ENCODE measurements at places on chromosomes 6 and 20. TPM values are rescaled to one million over a fixed set of nuclear protein-coding genes. Genes with fewer than 3 reads are reported as not detected.

DNA sequence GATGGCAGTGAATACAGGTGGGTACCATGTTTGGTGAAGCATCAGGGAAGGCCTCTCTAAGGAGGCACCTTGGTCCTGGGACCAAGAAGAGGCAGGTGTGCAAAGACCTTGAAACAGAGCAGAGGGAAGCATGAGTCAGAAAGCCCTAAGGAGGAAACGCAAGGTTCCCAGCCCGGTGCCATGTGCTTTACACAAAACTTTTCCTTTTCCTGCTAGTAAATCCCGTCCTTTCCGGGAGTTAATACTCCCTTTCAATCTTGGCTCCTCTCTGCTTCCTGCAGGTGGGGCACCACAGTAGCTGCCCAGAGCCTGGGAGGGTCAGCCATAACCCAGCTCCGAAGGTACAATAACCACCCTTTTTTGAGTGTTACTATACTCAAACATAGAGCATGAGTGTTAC lies 19.4 kb upstream of the SLC23A2 start:
- DNase-seq, result no peak

B3GAT2 gene
- polyA plus RNA-seq, result 1.3 TPM

GRCh38 chr6:105445481-105445880 lies 42.6 kb upstream of the PREP start:
- no peak for DNase-seq

DNA sequence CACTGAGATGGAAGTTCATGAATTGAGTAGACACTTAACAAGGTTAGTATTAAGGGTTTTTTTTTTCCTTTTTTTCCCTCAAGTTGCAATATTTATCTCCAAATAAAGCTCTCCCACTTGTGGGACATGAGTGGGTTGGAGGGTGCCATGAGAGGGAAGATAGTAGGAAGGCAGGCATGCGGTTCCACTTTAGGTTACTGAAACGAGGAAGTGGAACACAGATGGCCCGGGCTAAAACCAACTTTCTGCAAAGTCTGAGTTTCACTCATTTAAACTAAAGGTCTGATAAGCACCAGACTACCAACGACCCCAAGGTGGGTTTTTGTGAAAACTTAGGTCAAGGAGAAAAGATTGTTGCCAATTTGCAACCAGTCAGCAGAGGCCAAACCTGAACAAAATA lies 42.2 kb downstream of the TBC1D7 start:
- DNase-seq, result no peak

GRCh38 chr20:33660035-33660684 lies 2.0 kb upstream of the C20orf144 start:
- no peak for DNase-seq

- no peak for DNase-seq
Observed at GRCh38 chr20:57895161-57895855, 185.5 kb upstream of the PMEPA1 start.

GRCh38 chr20:33787253-33787891 lies 23.8 kb upstream of the CHMP4B start:
- DNase-seq, result no peak

CPXM1 gene
- not detected for polyA plus RNA-seq

DNA sequence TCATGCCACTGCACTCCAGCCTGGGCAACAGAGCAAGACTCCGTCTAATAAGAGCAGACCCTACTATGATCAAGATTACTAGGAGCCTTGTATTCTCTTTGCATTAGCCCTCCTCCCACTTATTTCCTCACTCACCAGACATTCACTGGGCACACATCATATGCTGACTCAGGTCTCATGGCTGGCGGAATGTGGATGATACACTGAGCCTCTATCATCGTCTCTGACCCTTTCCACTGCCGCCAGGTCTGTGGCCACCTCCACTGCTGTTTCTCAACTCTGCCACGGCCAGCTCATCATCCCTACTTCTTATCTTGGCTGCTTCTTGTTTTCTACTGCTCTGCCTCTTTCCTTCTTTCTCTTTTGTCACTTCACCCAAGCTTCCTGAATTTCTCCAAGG lies 161.0 kb downstream of the BACH2 start:
- no peak for DNase-seq

DNA sequence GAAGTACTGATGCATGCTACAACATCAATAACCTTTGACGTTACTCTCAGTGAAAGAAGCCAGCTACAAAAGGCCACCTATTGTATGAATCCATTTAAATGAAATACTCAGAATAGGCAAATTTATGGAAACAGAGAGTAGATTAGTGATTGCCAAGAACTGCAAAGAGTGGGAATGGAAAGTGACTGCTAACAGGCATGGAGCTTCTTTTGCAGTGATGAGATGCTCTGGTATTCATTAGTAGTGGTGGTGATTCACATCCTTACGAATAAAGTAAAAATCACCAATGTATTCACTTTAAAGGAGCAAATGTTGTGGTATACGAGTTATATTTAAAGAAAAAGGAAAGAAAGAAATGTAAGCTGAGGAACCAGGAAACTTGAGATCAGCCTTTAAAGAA lies 126.8 kb upstream of the SAMD5 start:
- DNase-seq, result no peak

GRCh38 chr6:19812512-19813119 lies 24.6 kb upstream of the ID4 start:
- DNase-seq, result peak; percentile 9

DNA sequence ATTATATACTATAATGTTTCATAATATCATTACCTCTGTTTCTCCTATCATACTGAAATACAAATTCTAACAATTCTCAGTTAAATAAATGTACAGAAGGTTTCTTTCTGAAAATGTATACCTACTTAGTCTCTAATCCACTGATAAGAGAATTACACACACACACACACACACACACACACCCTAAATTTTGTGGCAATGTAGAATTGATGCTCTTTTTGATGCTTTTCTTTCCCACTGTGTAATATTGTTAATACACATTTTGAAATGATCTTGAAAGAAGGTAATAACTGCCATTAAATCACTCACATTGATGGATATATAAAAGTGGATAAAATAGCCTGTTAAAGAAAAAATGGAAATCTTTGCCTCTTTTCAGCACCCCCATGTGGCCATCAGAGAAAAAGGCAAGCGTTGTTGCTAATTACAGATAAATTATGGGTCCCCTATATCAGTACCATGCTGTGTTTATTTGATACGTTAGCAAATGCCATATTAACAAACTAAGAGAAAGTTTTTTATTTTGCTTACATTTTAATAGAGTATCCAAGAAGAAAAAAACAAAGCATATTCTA lies 76.6 kb upstream of the VGLL2 start:
- no peak for DNase-seq

ROS1 gene
- 0.19 TPM for polyA plus RNA-seq

DNA sequence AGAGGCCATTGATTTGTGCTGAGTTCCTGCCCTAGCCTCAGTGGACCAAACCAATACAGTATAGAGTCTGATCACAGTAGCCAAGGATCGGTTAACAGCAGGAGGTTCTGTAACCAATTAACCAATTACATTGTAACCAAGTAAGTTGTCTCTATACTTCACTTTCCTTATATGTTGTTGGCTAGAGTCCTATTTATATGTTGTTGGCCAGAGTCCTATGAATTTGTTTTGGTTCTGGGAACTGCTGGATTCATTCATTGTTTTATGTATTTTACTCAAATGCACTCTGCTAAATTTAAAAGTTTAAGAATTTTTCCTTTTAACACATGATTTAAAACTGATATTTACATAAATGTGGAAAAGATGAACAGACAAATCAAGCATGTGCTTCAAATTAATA lies 597.4 kb upstream of the HS3ST5 start:
- DNase-seq, result no peak

GRCh38 chr6:137102050-137102848 lies 57.5 kb upstream of the IL20RA start:
- DNase-seq, result no peak

DNA sequence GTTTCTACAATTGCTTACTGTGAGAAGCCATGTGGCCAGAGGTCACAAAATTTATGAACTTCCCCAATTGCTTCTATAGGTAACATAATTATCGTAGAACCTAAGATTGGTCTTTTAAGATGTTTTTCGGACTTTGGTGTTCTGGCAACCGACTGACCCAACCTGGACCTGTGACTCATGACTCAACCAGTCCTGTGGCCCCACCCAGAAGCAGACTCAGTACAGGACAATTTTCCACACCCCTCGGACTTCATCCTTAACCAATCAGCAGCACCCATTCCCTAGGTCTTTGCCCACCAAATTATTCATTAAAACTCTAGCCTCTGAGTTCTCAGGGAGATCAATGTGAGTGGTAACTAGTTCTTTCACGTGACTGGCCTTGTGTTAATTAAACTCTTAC lies 26.4 kb upstream of the AKAP12 start:
- DNase-seq, result no peak

GRCh38 chr6:31170600-31170881 lies at the start of gene POU5F1:
TSS of gene POU5F1 (minus strand) at chr6:31170682. CDS start at chr6:31170620, 62 bp downstream.
- no peak for DNase-seq

- no peak for DNase-seq
Observed at GRCh38 chr6:138008791-138009190, 98.4 kb downstream of the PERP start.

DNA sequence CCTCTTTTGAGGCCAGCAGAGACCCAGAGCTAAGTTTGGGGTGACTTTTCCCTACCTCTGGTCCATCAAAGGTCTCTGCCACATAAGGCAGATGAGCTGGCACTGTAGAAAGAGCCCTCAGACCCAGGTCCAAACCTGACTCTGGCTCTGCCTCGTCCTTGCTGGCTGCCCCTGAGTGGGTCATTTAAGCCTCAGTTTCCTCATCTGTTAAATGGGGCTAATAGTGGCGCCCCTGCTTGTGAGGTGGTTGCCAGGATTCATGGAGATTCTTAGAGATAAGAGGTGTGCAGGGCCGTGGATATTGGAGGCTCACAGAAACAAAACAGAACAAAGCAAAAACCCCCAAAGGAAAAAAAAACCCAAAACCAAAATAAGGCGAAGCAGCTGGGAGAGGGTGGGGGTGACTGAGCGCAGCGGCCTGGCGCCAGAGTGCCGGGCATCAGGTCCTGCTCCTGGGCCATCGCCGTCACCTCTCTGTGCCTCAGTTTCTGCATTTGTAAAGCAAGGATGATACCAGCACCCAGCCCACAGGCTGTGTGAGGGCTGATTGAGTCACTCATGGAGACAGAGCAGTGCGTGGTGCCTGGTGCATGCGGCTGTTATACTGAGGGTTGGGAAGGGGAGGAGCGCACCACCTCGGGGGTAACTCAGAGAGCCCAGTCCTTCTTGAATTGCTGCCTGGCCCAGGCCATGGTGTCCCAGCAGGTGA lies 133.8 kb upstream of the PTPN1 start:
- no peak for DNase-seq

GRCh38 chr6:158760618-158761250 lies 58.4 kb downstream of the EZR start:
- DNase-seq, result no peak

DNA sequence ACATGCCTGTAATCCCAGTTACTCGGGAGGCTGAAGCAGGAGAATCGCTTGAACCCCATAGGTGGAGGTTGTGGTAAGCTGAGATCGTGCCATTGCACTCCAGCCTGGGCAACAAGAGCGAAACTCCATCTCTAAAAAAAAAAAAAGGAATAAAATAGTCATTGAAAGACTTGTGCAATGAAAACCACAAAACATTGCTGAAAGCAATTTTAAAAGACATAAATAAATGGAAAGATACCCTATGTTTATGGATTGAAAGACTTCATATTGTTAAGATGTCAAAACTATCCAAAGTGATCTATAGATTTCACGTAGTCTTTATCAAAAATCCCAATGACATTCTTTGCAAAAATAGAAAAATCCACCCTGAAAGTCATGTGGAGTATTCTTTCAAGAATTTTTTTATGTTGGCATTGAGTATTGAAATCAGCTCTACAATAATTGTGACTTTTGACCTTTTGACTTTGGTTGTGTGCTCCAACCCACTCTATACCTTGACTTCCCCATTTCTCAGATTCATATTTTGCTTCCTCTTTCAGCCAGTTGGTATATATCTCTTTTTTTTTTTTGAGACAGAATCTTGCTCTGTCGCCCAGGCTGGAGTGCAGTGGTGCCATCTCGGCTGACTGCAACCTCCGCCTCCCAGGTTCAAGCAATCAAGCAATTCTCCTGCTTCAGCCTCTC lies 45.5 kb upstream of the SLC23A2 start:
- no peak for DNase-seq

MAFB gene
- 9.2 TPM for polyA plus RNA-seq

DNA sequence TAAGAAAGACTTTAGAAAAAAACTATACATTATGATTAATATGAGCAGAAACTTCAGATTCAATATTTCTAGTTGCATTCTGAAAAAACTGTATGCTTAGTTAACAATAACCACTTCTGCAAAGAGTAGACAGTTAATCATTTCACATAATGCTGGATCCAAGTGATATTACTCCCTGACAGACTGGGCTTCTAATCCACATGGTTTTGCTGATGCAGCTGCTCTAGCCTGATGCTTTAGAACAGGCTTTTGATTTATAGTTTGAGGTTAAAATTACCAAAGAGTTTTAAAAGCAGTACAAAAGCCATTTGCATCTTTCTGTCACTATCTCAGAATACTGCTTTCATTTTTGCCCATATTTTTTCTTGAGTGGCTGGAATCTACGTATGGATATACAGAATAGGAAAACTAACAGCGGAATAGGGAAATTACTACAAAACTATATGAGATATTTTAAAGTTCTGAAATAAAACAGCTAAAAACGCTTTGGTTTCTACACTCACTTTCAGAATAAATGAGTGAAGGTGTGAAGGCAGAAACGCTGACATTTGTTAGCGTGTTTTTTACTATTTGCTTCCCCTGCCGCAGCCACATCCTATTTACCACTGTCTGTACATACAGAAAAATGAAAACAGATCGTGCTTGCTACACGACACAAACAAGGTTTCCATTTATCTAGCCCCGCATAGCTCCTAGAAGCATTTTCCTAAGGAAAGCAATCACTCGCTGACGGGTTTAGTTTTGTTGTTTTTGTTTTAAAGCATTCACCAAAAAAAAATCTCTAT lies 61.7 kb downstream of the METTL24 start:
- DNase-seq, result no peak

OR2H2 gene
- not detected for polyA plus RNA-seq

DNA sequence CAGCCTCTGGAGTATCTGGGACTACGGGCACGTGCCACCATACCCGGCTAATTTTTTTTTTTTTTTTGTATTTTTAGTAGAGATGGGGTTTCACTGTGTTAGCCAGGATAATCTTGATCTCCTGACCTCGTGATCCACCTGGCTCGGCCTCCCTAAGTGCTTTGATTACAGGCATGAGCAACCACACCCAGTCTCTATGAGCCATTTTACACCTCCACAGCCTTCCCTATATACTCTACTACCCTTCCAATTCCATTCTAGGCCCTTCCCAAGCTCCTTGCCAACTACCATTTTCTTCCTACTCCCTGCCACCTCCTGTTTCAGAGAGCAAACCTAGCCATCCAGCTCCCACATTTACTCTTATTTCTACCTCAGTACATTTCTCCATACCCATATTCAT lies 7.7 kb upstream of the HLA-DMA start:
- DNase-seq, result no peak

Data from muscle of arm (tissue), 14 donors.